ENCODE measurements at places on chromosomes 3 and 15. TPM values are rescaled to one million over a fixed set of nuclear protein-coding genes. Genes with fewer than 3 reads are reported as not detected.
A peak's percentile ranks its signal among the peaks of the same experiment; 100 is the strongest.

DNA sequence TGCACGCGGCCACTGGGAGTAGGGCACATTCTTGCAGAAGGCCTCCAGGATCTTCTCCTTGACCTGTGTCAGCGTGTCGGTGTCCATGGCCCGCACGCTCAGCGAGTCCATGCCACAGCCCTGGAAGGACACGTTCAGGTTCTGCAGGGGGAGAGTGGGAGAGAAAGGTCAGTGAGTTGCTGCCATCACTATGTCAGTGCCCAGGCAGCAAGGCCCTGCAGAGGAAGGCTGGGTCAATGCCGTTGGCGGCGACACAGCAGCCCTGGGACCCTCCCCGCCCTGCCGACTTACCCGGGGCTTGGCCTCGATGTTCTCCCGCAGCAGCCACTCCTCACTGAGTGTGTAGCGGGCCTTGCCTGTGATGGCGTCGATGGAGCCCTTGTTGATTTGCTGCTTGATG, 19.8 kb downstream of the H1-8 start:
- no peaks in the 10 kb centered on the region for H3K36me3 ChIP-seq
- no peak overlapping the region for H3K4me3 ChIP-seq
- no peak overlapping the region for H3K27ac ChIP-seq
- no peak for DNase-seq
- no peaks in the 10 kb centered on the region for H3K27me3 ChIP-seq
- peaks cover 93% of the 10 kb centered on the region for H3K4me1 ChIP-seq

- no peaks in the 10 kb centered on the region for H3K36me3 ChIP-seq
- H3K4me3 ChIP-seq = no peak overlapping the region
- DNase-seq = no peak
- H3K4me1 ChIP-seq = no peaks in the 10 kb centered on the region
Measured at GRCh38 chr15:60255390-60255789, 142.4 kb downstream of the ANXA2 start.

DNA sequence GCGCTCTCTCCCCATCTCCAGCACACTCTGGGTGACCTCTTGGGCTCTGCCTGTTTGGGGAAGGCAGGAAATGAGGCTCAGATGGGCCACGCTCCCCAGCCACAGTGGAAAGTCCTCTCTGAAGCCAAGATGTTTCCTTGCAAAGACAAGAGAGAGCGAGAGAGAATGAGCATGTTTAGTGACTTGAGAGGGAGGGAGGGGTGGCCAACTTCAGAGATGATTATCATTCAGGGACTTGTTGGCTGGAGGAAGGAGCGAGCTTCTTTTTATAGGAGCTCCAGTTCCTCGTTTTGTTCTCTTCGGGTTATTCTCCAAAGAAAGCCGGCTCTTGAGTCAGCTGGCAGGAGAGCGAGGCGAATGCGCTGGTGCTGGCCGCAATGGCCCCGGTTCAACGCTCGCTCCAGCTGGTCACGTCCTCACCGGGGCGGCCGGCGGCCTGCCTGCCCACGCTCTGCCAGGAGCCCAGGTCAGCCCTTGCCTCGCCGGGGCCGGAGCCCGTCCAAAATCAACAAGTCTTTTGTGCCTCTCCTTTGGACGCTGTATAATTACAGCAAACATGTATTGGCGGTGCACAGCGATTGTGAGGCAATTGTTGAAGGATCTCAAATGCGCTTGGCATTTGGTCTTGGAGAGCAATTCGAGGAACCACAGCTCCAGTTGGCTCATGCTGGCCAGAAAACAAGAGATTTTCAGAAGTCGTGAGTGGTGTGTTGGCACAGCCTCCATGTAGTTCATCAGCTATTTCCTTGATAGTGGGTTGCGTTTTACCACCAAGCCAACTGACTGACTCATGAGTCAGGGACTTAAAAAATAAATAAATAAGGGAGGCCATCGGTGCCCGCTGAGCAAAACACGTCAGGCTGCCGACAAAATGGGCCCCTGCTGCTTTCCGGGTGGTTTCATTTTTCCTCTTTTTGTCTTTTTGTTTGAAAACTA, 288.6 kb downstream of the UACA start:
- H3K4me1 ChIP-seq = peaks cover 59% of the 10 kb centered on the region
- H3K4me3 ChIP-seq = peak overlapping the region; percentile 26
- DNase-seq = peak; percentile 64
- H3K36me3 ChIP-seq = no peaks in the 10 kb centered on the region
- peak overlapping the region; percentile 72 for H3K27ac ChIP-seq
- no peaks in the 10 kb centered on the region for H3K27me3 ChIP-seq

Gene ZNF620
- total RNA-seq = 3.0 TPM

- H3K27ac ChIP-seq = no peak overlapping the region
- no peak for DNase-seq
- peaks cover 20% of the 10 kb centered on the region for H3K36me3 ChIP-seq
- no peaks in the 10 kb centered on the region for H3K4me1 ChIP-seq
Measured at GRCh38 chr15:78280319-78281072, 16.1 kb downstream of the DNAJA4 start.

Gene PRKCI
- total RNA-seq = 30.2 TPM

- H3K4me1 ChIP-seq = no peaks in the 10 kb centered on the region
- no peak for DNase-seq
- no peak overlapping the region for H3K4me3 ChIP-seq
- H3K27me3 ChIP-seq = no peaks in the 10 kb centered on the region
- no peak overlapping the region for H3K27ac ChIP-seq
Measured at GRCh38 chr3:134211797-134212196, 38.9 kb downstream of the RYK start.

GRCh38 chr3:190983875-190984274, 121.4 kb upstream of the GMNC start:
- H3K36me3 ChIP-seq = no peaks in the 10 kb centered on the region
- no peaks in the 10 kb centered on the region for H3K4me1 ChIP-seq
- DNase-seq = no peak
- no peak overlapping the region for H3K27ac ChIP-seq
- no peaks in the 10 kb centered on the region for H3K27me3 ChIP-seq

- H3K27me3 ChIP-seq = no peaks in the 10 kb centered on the region
- H3K4me3 ChIP-seq = no peak overlapping the region
- H3K27ac ChIP-seq = no peak overlapping the region
- no peak for DNase-seq
- no peaks in the 10 kb centered on the region for H3K4me1 ChIP-seq
- no peaks in the 10 kb centered on the region for H3K36me3 ChIP-seq
Measured at GRCh38 chr15:64762546-64762945, 12.8 kb downstream of the RBPMS2 start.

GRCh38 chr3:65545429-65545828, 493.3 kb downstream of the MAGI1 start:
- DNase-seq = no peak
- H3K4me3 ChIP-seq = no peak overlapping the region
- H3K36me3 ChIP-seq = no peaks in the 10 kb centered on the region
- H3K27me3 ChIP-seq = no peaks in the 10 kb centered on the region

GRCh38 chr3:101256511-101256910, 63.9 kb downstream of the IMPG2 start:
- H3K27me3 ChIP-seq = no peaks in the 10 kb centered on the region
- DNase-seq = no peak
- H3K27ac ChIP-seq = no peak overlapping the region
- H3K36me3 ChIP-seq = no peaks in the 10 kb centered on the region
- no peaks in the 10 kb centered on the region for H3K4me1 ChIP-seq
- no peak overlapping the region for H3K4me3 ChIP-seq

Measured in tibial nerve (tissue), 4 donors.